ENCODE measurements at places on chromosomes 6 and 20.

DNA sequence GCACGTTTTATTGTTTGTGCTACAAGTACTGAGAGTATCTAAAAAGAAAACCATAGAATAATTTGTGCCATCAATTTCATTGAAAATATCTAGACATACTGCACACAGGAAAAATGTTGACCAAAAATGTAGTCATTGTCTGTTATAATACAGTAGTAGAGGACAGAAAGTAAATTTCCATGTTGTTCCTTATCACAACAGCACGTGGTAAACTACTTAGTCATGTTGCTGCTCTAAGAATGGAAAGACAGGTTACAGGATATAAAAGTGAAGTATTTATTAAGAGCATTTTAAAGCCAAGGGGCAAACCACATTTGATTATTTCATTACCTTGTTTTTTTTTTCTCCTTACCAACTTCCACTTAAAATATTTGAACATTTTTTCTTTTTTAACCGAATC lies 89.0 kb upstream of the CEP85L start:
- DNase-seq, result peak; percentile 42

- peak; percentile 51 for DNase-seq
Measured at GRCh38 chr20:24206995-24207394, 218.4 kb upstream of the GGTLC1 start.

GRCh38 chr6:116467096-116467495 lies 5.9 kb downstream of the CALHM6 start:
- peak; percentile 22 for DNase-seq

DNA sequence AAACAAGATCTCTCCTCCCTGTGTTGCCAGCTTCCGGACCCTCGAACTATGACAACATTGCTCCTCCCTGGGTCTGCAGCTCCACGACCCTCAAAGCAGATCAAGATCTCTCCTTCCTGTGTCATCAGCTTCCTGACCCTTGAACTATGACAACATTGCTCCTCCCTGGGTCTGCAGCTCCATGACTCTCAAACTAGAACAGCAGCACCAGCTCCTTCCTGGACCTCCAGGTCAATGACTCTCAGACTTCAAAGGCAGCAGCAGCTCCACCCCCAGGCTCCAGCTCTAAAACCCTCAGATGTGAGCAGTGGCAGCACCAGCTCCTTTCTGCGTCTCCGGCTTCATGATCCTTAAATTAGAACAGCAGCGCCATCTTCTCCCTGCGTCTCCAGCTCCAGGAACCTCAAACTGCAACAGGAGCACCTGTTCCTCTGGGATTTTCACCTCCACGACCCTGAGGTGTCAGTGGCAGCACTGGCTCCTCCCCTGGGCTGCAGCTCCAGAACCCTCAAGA lies 341.0 kb upstream of the SULF2 start:
- DNase-seq, result no peak

DNA sequence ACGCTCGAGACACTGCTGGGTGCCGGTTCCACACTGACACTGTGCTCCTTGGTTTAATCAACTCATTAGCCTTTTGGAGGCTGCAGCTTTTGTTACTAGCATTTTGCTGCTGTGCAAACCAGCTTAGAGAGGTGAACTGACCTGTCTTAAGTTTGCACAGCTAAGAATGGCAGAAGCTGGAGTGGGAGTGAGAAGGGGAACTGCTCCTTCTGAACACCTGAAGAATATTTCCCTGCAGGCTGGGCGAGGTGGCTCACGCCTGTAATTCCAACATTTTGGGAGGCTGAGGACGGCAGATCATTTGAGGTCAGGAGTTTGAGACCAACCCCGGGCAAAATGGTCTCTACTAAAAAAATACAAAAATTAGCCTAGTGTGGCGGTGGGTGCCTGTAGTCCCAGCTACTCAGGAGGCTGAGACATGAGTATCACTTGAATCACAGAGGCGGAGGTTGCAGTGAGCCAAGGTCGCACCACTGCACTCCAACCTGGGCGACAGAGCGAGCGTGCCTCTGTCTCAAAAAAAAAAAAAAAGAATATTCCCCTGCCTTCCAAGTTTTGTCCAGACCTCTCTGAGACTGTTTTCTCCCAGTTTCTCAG lies 5.0 kb downstream of the CEBPB start:
- no peak for DNase-seq

DNA sequence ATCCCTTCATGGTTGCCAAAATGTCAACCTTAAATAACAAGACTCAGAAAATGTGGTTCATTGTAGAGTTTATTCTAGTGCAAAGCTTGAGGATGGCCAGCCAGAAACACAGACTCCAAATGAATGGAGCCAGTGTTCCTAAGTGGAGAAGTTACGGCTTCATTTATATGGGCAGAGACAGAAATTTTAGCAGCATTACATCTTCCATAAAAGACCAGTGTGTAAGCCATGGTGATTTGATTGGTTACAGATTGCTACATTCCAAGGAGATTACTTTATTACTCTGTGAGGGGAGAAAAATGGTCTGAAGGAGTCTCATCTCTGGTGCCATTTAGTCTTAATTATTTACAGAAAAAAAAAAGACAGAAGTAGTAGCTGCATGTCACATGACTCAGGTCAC lies 97.8 kb downstream of the OTOR start:
- DNase-seq, result no peak

GRCh38 chr20:58267389-58268215 lies 39.1 kb upstream of the ANKRD60 start:
- DNase-seq, result no peak

DNA sequence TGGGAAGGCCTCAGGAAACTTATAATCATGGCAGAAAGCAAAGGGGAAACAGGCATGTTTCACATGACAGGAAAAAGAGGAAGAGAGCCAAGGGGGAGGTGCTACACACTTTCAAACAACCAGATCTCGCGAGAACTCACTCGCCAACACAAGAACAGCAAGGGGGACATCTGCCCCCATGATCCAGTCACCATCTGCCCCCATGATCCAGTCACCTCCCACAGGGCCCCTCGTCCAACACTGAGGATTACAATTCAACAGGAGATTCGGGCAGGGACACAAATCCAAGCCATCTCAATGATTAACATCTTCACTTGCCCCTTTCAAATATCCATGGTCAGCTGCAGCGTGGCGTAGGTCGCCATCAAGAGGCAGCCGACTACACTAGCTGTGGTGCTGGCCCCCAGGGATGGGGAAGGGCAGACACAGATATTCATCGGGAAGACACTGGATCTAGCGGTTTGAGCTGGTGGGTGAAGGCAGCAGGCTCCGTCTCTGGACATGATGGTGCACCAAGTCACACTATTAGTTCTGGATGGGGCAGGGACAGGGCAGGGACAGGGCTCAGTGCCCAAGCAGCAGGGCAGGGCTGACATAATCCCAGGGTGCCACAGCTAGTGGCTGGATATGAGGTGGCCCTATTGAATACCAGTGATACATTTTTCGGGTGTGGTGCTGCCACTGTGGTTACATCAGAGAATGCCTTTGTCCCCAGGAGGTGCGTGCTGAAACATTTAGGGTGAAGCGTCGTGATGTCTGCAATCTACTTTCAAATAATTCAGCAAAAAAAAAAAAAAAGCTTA lies 31.6 kb downstream of the TUBB2B start:
- peak; percentile 72 for DNase-seq
